ENCODE measurements at places on chromosomes 6 and 20. TPM values are rescaled to one million over a fixed set of nuclear protein-coding genes. Genes with fewer than 3 reads are reported as not detected.

GRCh38 chr6:158808941-158809678 lies 10.1 kb downstream of the EZR start:
- no peak for DNase-seq

DNA sequence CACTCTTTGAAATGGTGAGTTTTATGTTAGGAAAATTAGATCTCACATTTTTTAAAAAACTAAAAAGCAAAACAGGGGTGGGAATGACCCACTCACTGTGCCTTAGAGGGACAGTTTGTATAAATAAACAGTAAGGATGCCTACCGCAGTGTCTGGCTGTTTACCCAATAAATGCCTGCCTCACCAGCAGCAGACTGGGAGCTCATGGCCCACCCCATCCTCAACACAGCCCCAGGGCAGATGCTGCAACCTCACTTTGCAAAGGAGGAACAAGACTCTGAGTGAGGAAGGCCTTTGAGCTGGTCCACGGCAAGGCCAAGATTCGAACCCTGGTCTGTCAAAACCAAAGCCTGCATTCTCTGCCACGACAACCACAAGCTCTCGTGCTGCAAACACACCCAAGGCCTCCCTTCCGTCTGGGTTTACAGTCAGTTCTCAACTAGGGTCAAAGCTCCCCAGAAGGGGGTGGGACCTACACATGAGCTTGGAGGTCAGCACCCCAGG lies 77.8 kb downstream of the BMP7 start:
- DNase-seq = no peak

DNA sequence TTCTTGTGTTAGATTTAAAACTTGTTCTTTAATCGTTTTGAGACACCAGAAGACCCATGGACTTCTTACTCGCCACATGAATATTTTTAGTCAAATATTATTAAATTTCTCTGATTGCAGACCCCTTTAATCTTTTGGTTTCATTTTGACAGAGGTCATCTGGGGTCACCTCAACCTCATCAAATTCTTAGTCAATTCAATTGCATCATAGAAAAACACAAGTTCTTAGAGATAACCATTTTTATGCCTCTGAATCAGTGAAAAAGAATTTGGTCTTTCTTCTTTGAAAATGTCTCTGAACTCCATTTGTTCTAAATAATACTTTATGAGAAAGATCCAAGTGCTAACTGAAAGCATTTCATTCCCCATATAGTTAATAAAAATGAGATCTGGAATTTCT lies 55.2 kb upstream of the CBLN4 start:
- DNase-seq = no peak

GRCh38 chr6:134689177-134689576 lies 260.7 kb downstream of the ALDH8A1 start:
- DNase-seq = no peak

Gene BHLHE23
- polyA plus RNA-seq = not detected

- DNase-seq = no peak
Observed at GRCh38 chr6:26030716-26031115, 56.5 kb upstream of the HFE start.

Gene C6orf15
- polyA plus RNA-seq = not detected

- no peak for DNase-seq
Observed at GRCh38 chr6:139398658-139399057, 24.2 kb upstream of the CITED2 start.

DNA sequence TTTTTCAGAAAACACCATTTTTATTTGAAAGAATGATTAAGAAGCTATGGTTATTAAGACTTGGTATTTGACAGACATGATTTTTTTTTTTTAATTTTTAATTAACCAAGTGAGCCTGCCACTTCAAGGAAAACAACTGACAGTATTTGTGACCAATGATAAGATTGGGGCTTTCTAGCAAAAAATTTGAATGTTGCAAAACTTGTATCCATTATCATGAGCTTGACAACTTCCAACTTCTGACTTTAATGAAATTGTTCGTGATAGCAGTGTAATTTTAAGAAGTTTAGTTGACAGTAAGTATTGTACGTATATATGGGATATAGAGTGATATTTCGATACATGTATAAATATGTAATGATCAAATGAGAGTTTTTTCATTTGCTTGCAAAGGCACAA lies 21.6 kb upstream of the POM121L2 start:
- no peak for DNase-seq

GRCh38 chr20:43690943-43691598 lies 24.2 kb downstream of the MYBL2 start:
- no peak for DNase-seq

GRCh38 chr6:102387326-102388033 lies 994.0 kb downstream of the GRIK2 start:
- no peak for DNase-seq

DNA sequence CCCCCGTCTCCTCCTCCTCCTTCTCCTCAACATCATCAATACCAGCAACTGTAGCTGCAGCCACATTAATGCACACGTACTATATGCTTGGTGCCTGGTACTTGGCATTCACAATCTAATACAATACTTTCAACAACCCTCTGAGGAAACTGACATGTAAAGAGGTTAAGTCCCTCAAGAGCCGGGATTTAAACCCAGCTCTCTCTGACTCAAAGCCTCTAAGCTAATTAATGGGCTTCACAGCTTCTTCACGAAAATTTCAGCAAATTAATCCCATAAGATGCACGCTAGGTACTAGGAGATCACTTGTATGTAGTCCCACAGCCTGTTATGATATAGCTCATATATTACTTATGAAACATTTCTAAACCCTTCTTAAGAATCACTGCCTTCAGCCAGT lies 73.1 kb upstream of the IPCEF1 start:
- no peak for DNase-seq

- DNase-seq = no peak
Observed at GRCh38 chr6:17842934-17843821, 136.5 kb upstream of the NUP153 start.

DNA sequence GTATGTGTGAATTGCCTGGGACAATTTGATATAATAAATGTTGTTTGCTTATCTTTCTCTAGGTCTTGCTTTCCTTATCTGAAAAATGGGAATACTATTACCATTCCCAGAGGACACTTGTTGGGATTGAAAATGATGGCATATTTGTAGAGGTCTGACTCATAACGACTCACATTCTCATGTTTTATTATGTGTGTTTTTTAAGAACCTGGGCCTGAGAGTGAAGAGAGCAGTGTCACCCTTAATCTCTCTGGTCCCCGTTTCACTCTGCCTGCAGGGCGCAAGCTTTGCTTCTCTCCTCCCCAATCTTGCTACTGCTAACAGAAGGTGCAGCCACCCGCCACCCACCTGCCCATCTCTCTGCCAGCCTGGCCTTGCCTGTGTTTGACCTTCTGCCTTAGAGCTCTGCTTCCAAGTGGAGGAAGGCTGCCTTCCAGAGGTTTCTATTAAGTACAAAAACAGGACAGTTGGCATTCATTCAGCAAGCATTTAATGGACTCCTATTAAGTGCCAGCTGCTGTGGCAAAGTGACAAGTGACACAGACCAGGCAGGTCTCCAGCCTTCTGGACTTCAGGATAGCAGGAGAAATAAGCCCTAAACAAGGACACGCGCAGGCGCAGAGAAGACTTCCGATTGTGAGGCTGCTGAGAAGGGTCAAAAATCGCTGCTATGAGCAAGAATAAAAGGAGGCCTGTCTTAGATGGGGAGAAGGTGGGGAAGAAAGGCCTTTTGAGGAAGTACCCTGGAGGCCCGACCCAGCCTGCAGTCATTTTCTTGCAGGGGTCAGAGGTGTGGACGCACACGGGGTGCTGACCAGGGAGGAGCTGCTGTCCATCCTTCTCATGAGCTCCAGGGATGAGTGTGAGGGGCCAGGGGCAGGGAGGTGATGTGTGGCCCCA lies 112.5 kb downstream of the JPH2 start:
- DNase-seq = peak; percentile 78

DNA sequence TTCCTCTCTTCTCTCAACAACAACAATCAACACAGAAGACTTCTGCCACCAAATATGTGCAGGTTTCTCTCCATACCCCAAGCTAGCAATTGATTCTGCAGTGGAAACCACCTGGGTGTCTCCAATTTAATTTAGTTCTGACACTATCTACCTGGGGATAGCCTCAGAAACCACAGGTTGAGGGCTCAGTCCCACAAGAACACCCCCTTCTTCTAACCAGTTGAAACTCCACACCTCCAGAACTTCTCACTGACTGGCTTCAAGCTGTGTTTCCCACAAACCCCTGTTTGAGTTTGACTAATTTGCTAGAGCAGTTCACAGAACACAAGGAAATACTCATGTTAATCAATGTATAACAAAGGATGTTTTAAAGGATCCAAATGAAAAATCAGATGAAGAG lies 52.5 kb upstream of the SPTLC3 start:
- DNase-seq = no peak

DNA sequence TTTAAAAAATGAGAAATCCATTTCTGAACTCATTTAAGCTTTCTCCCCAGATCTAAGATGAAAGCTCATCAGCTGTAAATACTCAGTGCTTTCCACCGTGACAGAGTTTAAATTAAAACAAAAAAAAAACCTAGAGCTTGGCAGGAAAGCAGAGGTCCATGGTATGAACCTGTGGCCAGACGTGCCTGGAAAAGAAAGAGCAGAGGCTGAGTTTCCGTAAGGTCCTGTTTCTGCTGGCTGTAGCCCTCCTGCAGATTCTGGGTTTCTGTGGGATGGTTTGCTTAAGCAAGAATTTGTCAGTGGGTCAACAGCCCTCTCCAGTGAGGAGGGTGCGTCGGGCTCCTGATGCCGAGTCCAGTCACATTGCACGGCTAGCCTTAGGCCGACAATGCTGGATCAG lies 383.2 kb downstream of the SAMD5 start:
- no peak for DNase-seq

- peak; percentile 93 for DNase-seq
Observed at GRCh38 chr6:42043787-42044475, 6.4 kb upstream of the TAF8 start.

Gene SDC4
- 63.8 TPM for polyA plus RNA-seq

DNA sequence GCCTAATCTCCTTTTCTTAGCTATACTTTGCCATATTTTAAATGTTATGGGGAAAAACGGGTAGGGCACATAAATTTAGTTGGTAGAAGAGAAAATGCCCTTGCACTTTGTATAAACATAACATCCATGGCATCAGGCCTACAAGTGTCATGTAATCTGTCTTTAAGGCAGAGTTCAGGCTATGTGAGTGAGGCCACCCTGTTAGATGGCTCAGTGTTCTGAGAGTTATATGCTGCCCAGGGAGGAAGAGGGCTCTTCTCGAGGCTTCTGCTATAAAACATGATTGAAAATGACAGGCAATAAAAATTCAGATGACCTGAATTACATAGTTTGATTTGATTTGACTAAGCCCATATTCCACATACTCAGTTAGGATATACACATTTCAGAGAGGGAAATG lies 553.6 kb upstream of the MAP3K7 start:
- no peak for DNase-seq

- no peak for DNase-seq
Observed at GRCh38 chr20:9015984-9016324, 52.9 kb upstream of the PLCB4 start.

Gene EMILIN3
- polyA plus RNA-seq = 4.3 TPM

Gene TFAP2A
- polyA plus RNA-seq = 0.57 TPM

- peak; percentile 92 for DNase-seq
Observed at GRCh38 chr20:51492167-51493092, 50.1 kb downstream of the NFATC2 start.

Gene LY6G6D
- polyA plus RNA-seq = not detected

GRCh38 chr6:38138374-38138773 lies 318.8 kb downstream of the ZFAND3 start:
- no peak for DNase-seq
